Glomerular endothelial cell (primary cell): ENCODE measurements at places on chromosomes 3 and 15. TPM values are rescaled to one million over a fixed set of nuclear protein-coding genes. Genes with fewer than 3 reads are reported as not detected.

The SAMD7 gene
- total RNA-seq: not detected in 2 replicates

DNA sequence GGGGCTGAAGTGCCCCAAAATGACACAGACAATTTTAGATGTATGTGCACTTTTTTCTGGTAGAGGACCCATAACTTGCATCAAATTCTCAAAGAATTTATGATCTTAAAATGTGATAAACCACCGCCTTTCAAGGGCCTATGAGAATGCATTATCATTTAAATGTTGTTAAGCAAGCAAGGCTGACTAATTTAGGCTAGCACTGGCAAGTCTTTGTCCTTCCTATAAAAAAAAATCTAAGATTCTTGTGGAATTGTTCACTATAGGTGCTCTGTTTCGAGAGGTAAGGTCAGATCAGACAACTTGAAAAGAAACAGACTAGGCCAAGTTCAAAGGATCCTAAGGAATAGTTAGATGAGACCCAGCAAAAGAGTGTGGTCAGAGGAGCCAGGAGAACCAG is 128.9 kb upstream of the PHLDB2 start:
- no peak for DNase-seq

The COL6A6 gene
- not detected in 2 replicates for total RNA-seq

DNA sequence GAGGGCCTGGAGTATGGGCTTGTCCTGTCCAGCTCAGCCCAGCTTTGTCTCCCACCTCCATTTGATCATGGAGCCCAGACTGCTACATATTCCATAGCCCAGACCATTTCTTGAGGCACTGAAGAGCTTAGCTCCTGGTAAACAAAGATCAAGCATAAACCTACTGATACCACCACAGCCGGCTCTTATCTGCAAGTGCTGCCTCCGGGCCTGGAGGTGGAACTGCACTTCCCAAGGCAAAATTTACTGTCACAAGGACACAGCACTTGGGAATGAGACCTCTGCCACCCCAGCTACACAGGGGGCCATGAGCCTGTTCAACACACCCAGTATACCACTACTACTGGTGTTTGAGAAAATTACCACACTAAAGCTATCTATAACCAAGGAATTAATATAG is 53.7 kb upstream of the PLSCR5 start:
- no peak for DNase-seq

DNA sequence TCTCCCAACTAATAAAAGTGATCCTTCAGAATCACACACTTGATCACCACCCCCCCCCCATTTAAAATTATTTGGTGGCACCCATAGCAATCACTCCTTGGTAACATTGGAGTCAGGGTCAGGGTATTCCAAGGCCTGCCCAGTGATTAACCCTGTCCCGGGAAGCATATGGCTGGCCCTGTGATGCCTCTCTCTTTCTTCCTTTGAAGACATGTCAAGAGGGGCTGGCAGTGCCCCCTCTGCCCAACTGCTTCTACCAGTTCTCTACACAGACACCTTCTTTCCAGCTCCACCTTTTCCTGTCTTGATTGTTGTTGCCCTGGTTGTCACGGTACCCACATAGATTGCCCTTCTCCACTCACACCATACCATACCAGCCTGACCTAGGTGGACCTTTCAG is 30.9 kb upstream of the MANF start:
- DNase-seq: no peak

The SOX14 gene
- total RNA-seq: not detected in 2 replicates

DNA sequence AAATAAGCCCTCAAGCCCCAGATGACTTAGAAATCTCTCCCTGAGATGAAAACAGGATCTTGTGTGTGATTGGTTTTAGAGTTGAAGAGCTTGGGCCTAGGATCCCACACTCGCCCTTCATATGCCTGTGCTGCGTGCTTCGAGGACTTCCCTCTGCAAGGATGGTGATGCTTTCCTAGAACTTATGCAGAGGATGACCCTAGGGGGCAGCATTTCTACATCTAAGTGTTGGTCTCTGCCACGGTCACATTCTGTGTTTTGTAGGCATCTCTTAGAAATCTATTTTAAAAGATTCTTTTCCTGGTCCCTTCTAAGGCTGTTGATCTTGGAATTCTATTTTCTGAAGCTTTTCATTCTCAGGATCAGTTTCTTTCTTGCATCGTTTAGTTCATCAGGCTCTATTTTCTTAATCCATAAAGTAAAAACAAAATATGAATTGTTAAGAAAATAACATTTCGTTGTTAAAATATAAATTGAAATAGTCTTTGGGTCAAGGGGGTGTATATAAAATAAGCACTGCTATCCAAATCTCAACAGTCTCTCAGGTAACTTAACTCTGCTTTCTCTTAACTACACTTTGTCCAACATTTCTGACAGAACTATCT is 45.7 kb downstream of the WDR76 start:
- DNase-seq: peak; percentile 50

GRCh38 chr15:95868970-95869369 is 461.5 kb upstream of the NR2F2 start:
- DNase-seq: no peak

The TNFAIP8L3 gene
- total RNA-seq: 19.1 and 46.6 TPM in 2 replicates

- no peak for DNase-seq
These were observed 45.8 kb downstream of the ZNF710 start for GRCh38 chr15:90046911-90047392.

DNA sequence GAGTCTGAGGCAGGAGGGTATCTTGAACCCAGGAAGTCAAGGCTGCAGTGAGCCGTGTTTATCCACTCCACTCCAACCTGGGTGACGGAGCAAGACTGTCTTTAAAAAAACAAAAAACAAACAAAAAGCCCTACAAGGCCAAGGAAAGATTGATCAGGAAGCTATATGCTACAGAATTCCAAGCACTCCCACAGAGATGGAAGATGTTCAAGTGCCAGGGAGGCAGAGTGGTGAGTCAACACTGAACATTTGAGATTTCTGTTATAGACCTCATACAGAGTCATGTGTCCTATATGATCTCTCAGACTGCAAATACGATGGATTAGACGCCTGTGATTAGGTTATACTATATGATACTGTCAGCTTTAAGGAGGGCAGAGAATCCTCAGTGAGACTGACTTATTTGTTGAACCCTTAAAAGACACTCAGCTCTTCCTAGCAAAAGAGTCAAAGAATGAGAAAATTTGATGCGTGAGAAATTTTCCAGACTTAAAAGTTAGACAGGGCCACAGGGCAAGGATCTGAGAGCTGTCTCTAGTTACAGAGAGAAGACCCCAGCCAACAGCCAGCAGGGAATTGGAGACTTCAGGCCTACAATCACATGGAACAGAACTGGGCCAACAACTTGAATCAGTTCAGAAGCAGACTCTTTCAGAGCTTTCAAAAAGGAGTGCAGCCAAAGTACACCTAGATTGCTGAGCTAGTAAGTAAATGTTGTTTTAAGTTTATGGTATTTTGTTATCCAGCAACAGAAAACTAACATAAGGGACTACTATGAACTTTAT is 107.6 kb downstream of the PIK3CB start:
- no peak for DNase-seq
